ENCODE measurements at places on chromosomes 5 and 9.

GRCh38 chr9:120841930-120842684 is 615 bp downstream of the PSMD5 start:
- peak overlapping the region; percentile 98 for H3K4me3 ChIP-seq
- H3K4me1 ChIP-seq, result peaks cover 78% of the 10 kb centered on the region
- no peak for DNase-seq
- H3K36me3 ChIP-seq, result peaks cover 87% of the 10 kb centered on the region
- no peaks in the 10 kb centered on the region for H3K27me3 ChIP-seq
- H3K27ac ChIP-seq, result peak overlapping the region; percentile 97

DNA sequence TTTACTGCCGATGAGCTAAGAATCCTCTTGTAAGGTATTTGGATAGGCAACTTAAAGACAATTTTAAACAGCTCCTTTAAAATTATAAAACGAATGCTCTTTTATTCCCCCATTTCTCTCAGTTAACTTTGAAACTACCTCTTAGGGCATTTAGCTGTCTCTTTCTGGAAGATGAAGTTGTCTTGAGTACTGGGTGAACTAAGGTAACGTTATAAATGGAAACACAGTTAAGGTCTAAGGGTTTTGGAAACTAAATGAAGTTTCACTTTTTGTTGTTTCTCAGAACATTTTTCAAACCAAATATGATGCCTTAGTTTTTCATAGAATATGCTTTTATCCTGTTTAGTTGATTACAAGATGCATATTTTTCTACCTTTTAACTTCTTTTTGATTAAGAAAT is 6.8 kb downstream of the UBE2R2 start:
- H3K4me3 ChIP-seq, result no peak overlapping the region
- no peak for DNase-seq
- peaks cover 36% of the 10 kb centered on the region for H3K4me1 ChIP-seq
- H3K36me3 ChIP-seq, result peaks cover 36% of the 10 kb centered on the region
- H3K27ac ChIP-seq, result no peak overlapping the region
- H3K27me3 ChIP-seq, result no peaks in the 10 kb centered on the region

DNA sequence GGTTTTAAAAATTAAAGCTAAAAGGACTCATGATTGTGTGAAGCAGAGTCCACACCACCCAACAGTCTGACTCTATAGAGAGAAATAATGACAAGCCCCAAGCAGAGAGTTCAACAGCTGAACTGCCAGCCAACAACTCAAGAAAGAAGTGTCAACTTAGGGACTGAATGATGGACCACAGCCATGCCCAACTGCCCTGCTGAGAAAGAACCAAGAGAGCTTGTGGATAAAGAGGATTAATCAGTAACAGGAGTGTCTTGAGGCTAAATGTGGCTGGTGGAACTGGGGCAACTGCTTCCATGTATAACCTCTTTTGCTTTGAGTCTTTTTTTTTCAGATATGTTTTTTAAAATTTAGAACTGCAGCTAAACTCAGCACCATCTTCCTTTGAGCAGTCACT is 109.3 kb downstream of the HSD17B3 start:
- no peak overlapping the region for H3K4me3 ChIP-seq
- H3K4me1 ChIP-seq, result no peaks in the 10 kb centered on the region
- no peaks in the 10 kb centered on the region for H3K36me3 ChIP-seq
- H3K27ac ChIP-seq, result no peak overlapping the region

GRCh38 chr9:107090218-107090617 is 192.9 kb upstream of the RAD23B start:
- no peaks in the 10 kb centered on the region for H3K36me3 ChIP-seq
- no peak overlapping the region for H3K27ac ChIP-seq
- no peak overlapping the region for H3K4me3 ChIP-seq
- no peaks in the 10 kb centered on the region for H3K4me1 ChIP-seq
- DNase-seq, result no peak

GRCh38 chr9:128895556-128895955 is 13.6 kb downstream of the LRRC8A start:
- peak overlapping the region; percentile 48 for H3K27ac ChIP-seq
- peaks cover 65% of the 10 kb centered on the region for H3K36me3 ChIP-seq
- no peak overlapping the region for H3K4me3 ChIP-seq
- no peak for DNase-seq
- H3K4me1 ChIP-seq, result peaks cover 72% of the 10 kb centered on the region

DNA sequence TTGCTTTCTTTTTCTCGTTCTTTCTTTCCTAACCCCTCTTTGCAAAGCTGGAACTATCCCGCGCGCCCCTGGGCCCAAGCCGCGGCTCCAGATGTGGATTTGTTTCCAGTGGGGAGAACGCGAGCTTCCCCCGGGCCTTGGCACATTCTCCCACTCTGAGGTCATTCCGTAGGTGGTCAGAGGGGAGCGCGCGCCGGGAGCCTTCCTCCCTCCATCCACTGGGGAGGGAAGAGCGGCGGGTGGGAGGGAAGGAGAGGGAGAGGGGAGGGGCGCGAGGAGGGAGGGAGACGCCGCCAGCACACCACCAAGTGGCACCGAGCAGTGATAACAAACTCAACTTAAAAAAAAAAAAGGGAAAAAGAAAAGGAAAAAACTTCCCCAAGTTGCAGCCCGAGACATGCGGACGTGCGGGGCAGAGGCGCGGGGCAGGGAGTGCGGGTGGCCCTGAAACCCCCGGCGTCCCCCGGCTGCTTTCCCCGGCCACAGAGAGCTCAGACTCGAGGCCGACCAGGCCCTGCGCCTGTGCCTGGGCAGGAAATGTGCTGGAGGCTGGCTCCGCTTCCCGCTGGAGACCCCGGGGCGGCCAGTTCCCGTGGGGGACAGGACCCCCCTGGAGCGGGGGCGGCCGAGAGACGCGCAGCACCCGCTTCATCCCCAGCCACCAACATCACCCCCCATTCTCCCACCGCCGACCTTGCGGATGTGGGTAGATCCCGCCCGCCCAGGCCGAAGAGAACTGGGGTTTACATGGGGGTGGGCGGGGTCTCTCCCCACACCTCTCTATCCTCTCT is 3.1 kb downstream of the IER5L start:
- H3K4me1 ChIP-seq, result peaks cover 21% of the 10 kb centered on the region
- peak overlapping the region; percentile 78 for H3K4me3 ChIP-seq
- DNase-seq, result peak; percentile 61

DNA sequence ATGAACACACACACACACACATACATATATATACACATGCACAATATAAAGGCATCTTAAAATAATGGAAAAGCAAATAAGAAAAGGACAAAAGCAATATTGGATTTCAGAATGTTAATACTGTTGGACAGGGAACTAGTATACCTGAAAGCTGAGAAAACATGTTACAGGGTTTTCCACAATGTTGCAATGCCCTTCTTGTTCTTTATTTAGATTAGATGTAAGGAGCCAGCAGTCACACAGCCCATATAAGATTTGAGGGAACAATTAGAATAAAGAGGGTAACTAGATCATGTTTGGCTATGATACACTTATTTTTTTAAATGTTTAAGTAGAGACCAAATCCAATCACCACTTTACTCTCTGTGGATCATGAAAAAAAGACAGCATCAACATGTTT is 61.7 kb downstream of the SH3TC2 start:
- H3K4me3 ChIP-seq, result no peak overlapping the region
- no peaks in the 10 kb centered on the region for H3K36me3 ChIP-seq
- no peak for DNase-seq
- peaks cover 44% of the 10 kb centered on the region for H3K27me3 ChIP-seq
- H3K4me1 ChIP-seq, result no peaks in the 10 kb centered on the region

DNA sequence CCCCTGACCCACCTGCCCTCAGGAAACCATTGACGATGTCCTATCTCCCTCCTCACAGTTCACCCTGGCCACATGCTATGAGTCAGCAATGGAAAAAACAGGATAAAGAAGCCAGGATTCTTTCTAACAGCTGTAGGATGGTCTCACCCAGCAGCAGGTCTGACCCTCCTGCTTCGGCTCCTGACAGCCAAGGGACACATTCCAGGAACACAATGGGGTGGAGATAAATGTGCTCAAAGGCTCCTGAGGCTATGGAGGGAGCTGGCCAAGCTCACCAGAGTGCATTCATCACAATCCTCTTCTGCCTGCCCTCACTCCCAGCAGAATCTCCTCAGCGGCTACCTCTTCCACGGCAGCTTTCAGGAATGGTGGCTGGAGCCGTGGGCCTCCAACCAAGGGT is 170.3 kb downstream of the PJA2 start:
- no peak overlapping the region for H3K27ac ChIP-seq
- no peaks in the 10 kb centered on the region for H3K36me3 ChIP-seq
- H3K27me3 ChIP-seq, result peaks cover 12% of the 10 kb centered on the region

DNA sequence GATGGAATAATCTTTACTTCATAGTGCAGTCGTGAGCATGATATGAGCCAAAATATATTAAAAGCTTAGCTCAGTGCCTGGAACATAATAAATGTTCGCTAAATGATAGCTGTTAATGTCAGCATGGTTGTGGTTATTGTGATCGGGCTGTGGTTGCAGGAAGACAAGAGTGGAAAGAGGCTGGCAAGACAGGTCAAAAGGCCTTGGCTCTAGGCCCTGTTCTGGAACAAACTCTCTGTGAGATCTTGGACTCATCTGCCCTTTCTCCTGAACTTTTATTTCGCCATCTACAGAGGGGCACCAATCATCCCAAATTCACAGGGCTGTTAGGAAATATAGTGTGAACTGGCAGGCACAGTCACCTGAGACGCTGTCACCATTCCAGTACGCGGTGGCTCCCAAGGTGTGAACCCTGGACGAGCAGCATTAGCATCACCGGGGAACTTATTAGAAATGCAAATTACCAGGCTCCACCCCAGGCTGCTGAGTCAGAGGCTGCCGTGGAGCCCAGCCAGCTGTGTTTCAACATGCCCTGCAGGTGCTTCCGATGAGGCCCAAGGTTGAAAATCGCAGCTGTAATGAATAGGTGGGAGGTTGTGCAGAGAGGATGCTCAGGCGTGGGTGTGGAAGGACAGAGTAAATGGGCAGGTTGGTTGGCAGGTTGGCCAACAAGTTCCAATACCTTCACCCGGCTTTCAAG is 50.2 kb upstream of the SAP30L start:
- peaks cover 49% of the 10 kb centered on the region for H3K36me3 ChIP-seq
- no peaks in the 10 kb centered on the region for H3K4me1 ChIP-seq
- no peak for DNase-seq
- H3K4me3 ChIP-seq, result no peak overlapping the region

- peaks cover 4% of the 10 kb centered on the region for H3K4me1 ChIP-seq
- no peak overlapping the region for H3K27ac ChIP-seq
- H3K36me3 ChIP-seq, result no peaks in the 10 kb centered on the region
- peak; percentile 45 for DNase-seq
- H3K27me3 ChIP-seq, result peaks cover 30% of the 10 kb centered on the region
- H3K4me3 ChIP-seq, result peak overlapping the region; percentile 58
These were observed 74.6 kb downstream of the MRPL36 start for GRCh38 chr5:1724822-1725602.

GRCh38 chr5:25005431-25005830 is 360.7 kb upstream of the CDH10 start:
- no peak for DNase-seq
- no peaks in the 10 kb centered on the region for H3K4me1 ChIP-seq
- H3K4me3 ChIP-seq, result no peak overlapping the region
- no peaks in the 10 kb centered on the region for H3K36me3 ChIP-seq
- no peaks in the 10 kb centered on the region for H3K27me3 ChIP-seq

- H3K4me1 ChIP-seq, result peaks cover 27% of the 10 kb centered on the region
- no peak overlapping the region for H3K4me3 ChIP-seq
- no peak for DNase-seq
- peaks cover 59% of the 10 kb centered on the region for H3K27me3 ChIP-seq
These were observed 184.2 kb upstream of the TBCA start for GRCh38 chr5:77960305-77960704.

All from activated T-cell treated with anti-CD3 and anti-CD28 coated beads, Interleukin-2, amount 50 U/mL, for 24 hours (primary cell).